ENCODE measurements at places on chromosomes 3 and 15.

DNA sequence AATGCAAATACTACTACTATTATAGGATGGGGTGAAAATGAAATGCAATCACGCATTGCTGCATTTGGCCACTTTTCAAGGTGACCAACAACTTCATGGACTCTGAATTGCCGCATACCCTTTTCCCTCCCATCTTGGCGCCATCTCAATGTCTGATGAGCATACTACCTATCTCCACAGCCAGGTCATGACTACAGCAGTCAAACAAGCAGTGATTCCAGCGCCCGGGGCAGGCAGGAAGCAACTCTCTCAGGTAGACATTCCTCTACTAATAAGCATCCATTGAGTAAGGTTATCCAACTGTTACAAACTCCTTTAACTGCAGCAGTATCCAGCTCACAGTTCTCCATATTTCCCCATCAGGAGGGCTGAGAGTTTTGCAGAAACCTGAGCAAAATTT lies 155.4 kb downstream of the ADAMTS17 start:
- DNase-seq, result no peak

DNA sequence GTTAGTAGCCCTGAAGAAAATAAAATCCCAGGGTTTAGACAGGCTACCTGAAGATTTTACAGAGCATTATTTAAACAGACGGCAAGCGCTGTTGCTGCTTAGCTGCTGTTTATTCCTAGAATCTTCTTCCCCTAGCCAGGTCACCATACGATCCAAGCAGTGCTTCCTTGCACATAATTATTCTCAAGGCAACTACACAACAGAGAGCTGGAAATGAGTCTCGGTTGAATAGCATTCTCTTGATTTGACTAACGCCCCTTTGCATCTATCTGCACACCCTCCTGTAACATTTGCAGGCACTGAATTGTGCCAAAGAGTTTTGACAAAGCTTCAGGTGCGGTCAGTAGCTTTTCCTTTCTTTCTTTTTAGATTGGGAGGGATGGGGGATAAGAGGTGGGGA lies 564.4 kb downstream of the TBL1XR1 start:
- no peak for DNase-seq

GRCh38 chr3:50674349-50675178 lies at the start of gene DOCK3:
Gene DOCK3 (plus strand): TSS chr3:50674927. CDS start chr3:50675264, 337 bp downstream.
- DNase-seq, result peak; percentile 37

DNA sequence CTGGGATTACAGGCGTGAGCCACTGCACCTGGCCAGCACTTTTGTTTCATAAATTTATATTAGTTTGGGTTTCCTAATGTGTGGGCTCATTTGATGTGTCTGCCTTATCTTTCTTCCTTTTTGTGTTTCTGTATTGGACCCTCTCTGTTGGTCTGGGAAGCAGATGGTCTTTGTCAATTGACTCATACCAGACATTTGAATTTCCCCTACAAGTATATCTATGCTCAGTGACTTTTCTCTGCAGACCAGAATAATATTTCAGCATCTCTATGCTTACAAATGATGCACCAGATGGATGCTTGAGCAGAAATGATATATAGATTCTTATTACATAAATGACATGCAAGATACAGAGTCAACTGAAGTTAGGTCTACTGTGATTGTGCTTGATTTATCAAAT lies 329.9 kb upstream of the SLCO3A1 start:
- no peak for DNase-seq

All from fibroblast of skin of right biceps (primary cell).